ENCODE measurements at places on chromosomes 2 and 18.

- DNase-seq: no peak
Measured at GRCh38 chr2:113138428-113139322, 11.3 kb downstream of the IL1RN start.

GRCh38 chr18:32380559-32380958 is 90.1 kb downstream of the GAREM1 start:
- DNase-seq: no peak

- DNase-seq: no peak
Measured at GRCh38 chr2:112866128-112866835, 29.7 kb upstream of the IL1B start.

GRCh38 chr2:201024518-201024917 is 47.0 kb downstream of the HYCC2 start:
- no peak for DNase-seq

DNA sequence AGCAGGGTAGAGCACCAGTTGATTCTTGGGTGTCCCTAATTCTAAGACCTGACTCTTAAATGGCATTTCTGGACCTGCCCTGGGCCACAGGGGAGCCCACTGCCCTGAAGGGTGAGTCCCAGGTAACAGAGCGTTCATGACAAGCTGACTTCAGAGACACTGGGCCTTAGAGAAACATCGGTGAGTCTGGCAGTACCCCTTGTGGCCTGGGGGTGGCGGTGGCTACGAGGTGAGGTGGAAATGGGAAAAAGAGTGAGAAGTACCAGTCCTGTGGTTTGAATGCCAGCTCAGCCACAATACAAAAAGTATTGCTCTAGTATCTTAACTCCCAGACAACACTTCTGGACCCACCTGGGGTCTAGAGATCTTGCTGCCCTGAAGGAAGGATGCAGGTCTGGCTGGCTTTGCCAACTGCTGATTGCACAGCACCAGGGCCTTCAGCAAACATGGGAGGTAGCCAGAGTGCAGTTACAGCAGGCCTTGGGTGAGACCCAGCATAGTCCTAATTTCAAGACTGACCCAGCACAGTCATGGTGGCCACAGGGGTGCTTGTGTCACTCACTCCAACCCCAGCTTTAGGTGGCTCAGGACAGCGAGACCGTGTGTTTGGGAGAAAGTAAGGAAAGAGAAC is 44.5 kb downstream of the USP34 start:
- DNase-seq: no peak

GRCh38 chr2:36562973-36563532 is 34.9 kb downstream of the FEZ2 start:
- DNase-seq: no peak

- DNase-seq: no peak
Measured at GRCh38 chr18:72922895-72923294, 55.1 kb upstream of the NETO1 start.

DNA sequence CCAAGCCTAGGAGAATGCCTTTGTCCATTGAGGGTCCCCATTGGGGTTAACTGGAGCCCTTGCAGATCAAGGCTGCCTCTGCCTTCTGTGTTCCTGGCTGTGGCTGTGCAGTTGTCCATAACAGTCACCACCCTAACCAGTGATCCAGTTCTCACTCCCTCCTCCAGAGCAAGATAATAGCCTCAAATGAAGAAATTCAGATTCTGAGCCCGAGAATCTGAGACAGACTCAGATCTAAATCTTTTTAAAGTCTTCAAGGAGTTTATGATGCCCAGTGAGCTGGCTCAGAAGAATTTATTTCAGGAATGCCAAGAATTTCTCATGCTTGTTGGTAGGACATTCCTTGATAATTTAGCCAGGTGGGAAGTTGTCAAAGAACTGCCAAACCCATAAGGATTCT is 44.3 kb upstream of the RAB6C start:
- DNase-seq: no peak

GRCh38 chr2:38603402-38604290 is 918 bp upstream of the HNRNPLL start:
- DNase-seq: no peak

DNA sequence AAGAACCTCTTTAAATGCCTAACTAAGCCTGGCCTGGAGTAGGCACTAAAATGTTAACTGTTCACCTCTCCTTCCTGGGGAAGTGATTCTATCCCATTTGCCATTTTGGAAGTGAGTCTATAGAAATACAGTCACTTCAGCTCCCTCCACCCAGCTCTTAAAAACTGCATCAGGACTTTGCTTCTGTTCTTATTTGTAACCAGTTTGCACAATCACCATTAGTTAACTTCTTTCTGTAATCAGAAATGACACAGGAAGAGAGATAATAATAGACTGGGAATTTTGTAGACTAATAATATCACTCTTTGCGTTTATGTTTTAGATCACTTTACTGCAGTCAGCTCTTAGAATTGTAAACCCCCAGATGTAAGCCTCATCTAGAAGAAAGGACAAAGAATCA is 16.0 kb upstream of the MARCO start:
- no peak for DNase-seq

- DNase-seq: no peak
Measured at GRCh38 chr2:28683100-28683706, 68.4 kb upstream of the PPP1CB start.

- no peak for DNase-seq
Measured at GRCh38 chr2:197850882-197851450, 46.6 kb downstream of the PLCL1 start.

GRCh38 chr2:26850000-26850431 is 2.1 kb downstream of the DPYSL5 start:
- DNase-seq: no peak

DNA sequence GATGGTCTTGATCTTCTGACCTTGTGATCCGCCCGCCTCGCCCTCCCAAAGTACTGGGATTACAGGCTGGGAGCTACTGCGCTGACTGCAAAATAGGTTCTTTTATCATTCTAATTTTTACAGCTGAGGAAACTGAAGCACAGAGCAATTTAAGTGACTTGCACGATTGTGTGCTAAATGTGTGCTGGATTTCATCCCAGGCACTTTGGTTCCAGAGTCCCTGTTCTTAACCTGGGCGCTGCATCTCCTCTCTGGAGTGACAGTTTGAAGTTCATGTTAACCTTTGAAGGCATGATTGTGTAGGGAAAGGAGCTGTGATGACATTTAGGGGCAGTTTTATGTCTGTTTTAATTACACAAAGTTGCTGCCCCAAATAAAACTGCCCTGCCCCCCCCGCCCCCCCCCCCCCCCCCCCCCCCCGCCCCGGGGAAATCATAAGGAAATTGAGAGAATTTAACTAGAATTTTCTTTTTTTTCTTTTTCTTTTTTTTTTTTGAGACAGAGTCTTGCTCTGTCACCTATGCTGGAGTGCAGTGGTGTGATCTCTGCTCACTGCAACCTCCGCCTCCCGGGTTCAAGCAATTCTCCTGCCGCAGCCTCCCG is 5.6 kb downstream of the ACSL3 start:
- DNase-seq: no peak

GRCh38 chr2:144630459-144631215 is 110.7 kb upstream of the ZEB2 start:
- DNase-seq: no peak

DNA sequence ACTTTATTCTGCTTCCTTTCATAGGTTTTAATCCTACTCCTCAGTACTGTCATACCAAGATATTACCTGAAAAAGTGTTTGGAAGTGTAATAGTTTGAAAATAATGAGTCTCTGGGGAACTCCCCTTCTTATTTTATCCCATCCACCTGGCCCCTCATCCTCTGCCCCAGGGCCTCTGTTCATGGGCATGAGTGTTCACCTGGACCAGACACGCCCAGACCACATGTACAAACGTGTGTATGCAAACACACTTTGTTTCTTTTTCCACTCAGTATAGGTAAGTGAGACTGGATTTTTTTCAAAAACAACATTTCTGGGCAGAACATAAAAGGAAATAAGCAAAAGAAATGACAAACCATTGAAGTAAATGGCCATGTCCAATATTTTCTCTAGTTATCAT is 62.1 kb upstream of the THSD7B start:
- no peak for DNase-seq

DNA sequence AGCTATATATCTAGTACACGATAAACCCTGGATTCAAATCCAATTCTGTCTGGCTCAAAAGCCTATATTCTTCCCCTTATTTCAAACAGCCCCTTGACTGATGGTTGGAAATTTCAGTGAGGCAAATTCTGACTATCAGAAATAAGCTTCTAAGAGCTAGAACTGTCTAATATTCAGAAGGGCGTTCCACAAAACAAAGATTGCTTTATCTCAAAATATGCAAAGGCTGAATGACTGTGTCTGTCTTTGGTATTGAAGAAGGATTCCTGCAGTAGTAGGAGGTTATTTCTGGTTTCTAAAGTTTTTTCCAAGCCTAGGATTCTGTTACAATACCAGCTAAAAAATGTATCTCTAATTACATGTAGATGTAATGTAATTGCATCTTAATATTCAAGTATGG is 31.1 kb downstream of the DRC1 start:
- no peak for DNase-seq

DNA sequence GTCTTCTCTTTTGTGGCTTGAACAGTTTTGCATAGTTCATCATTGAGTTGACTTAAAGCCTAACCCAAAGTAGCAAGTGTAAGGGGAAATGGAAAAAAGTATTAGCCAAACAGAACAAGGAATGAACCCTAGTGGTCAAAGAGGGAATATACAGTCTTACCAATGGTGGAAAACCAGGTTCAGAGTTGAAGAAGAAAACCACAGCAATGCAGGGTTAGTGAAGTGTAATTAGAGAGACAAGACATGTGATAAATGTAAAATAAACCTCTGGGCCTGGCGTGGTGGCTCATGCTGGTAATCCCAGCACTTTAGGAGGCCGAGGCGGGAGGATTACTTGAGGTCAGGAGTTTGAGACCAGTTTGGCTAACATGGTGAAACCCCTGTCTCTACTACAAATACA is 2.4 kb downstream of the TTN start:
- DNase-seq: peak; percentile 18

GRCh38 chr18:77635451-77635850 is 385.8 kb downstream of the GALR1 start:
- no peak for DNase-seq

GRCh38 chr18:35811896-35812295 is 160.6 kb upstream of the RMP24 start:
- DNase-seq: no peak

DNA sequence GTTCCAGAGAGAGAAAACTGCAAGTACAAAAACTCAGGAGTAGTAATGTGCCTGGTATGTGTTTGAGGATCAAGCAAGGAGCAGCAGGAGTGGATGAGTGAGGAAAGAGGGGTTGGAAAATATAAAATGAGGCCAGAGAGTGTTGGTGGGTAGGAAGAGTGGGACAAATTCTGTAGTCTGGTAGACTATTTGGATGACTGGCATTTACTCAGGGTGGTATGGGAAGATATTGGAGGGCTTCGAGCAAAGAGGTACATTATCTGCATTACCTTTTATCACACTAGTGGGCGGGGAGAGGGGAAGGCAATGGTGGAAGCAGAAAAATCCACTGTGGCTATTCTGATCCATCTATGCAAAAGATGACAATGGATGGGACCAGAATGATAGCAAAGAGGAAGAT is 381.7 kb upstream of the VWC2L start:
- DNase-seq: no peak

DNA sequence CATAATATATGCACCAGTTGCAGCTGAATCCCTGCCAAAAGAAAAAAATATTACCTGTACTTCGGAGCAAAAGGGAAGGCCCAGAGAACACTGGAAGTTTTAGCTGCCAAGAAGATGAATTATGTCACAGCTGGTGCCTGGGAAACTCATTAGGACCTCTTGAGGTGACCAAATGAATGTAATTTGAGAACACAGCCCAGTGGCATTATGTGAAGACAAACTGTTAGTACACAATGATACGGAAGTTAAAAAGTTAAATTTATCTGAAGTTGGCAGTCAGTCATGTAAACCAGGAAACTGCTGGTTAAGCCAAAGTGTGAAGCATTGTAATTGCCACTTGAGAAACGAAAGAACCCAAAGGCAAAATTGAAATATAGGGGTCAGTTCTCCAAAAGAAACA is 80.7 kb downstream of the EML4 start:
- DNase-seq: no peak

GRCh38 chr2:177053716-177054115 is 158.9 kb upstream of the HNRNPA3 start:
- no peak for DNase-seq

GRCh38 chr2:8597559-8598225 is 84.2 kb upstream of the ID2 start:
- no peak for DNase-seq

DNA sequence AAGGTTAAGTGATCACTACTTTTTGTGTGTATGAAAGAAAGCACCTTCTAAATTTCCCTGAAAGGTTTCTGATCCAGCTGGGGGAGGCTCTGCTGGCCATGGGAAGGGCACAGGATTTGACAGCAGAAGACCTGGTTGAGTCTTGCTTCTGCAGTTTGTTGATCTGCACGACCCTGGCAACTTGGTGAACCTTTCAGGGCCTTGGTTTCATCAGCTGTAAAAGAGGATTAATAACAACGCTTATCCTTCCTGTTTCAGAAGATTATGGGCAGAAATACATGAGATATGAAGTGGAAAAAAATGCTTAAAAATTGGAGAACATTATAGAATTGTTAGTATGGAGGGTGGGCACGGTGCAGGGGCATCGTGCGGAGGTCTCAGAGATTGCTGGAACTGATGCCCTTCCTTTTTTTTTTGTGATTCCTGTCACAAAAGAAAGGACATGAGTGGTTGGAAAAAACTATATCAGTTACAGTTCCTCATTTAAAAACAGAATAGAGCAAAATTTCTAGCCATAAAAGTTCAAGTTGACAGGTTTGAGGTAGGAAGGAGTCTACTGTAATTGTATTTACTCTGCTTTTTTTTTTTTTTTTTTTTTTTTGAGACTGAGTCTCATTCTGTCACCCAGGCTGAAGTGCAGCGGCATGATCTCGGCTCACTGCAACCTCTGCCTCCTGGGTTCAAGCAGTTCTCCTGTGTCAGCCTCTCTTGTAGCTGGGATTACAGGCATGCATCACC is 47.4 kb downstream of the MFSD6 start:
- no peak for DNase-seq

GRCh38 chr2:3189076-3189591 is 188.5 kb downstream of the EIPR1 start:
- DNase-seq: no peak

GRCh38 chr2:177778472-177778871 is 294.1 kb downstream of the PDE11A start:
- DNase-seq: no peak

- DNase-seq: no peak
Measured at GRCh38 chr2:236820763-236821344, 251.2 kb downstream of the ACKR3 start.

GRCh38 chr18:46220116-46220515 is 115.9 kb downstream of the HAUS1 start:
- DNase-seq: no peak

DNA sequence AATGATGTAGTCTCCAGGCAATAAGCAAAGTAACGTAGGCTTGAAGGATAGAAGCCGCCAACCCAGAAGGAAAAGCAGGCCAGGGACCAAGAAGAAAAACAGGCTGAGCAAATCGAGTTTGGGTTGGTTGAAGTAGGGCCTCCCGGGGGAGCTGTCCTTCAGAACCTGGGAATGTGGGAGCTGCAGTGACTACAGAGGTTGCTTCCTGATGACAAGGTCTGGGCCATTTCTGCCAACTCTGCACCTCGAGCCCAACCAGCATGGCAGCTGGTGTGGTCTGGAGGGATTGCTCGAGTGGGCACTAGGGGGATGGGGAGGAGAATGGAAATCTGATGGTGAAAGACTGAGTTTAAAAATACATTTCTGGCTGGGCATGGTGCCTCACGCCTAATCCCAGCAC is 14.1 kb downstream of the ACMSD start:
- DNase-seq: no peak

- no peak for DNase-seq
Measured at GRCh38 chr2:191863988-191864387, 17.1 kb upstream of the CAVIN2 start.

All from D721Med (cell line).